ENCODE measurements at places on chromosomes 1 and 21.

GRCh38 chr1:214540324-214540723 lies 11.1 kb downstream of the PTPN14 start:
- DNase-seq, result no peak

DNA sequence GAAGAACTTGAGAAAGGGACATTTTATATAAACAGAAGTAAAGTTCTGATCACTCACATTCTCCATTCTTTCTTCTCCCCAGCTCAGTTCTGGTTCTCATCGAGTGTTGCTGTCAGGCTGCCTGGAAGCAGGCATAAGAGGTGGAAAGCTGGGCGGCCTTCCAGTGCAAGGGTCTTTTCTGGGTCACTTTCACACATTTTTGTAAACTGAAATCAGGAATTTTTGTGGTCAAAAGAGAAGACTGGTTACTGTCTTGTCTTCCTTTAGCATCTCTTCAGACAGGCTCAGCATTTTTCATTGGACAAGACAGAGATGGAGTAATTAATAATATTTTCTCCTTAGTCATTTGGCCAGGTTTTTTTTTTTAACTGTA lies 93.7 kb downstream of the CTH start:
- no peak for DNase-seq

GRCh38 chr1:221327954-221328353 lies 413.9 kb downstream of the DUSP10 start:
- DNase-seq, result no peak

DNA sequence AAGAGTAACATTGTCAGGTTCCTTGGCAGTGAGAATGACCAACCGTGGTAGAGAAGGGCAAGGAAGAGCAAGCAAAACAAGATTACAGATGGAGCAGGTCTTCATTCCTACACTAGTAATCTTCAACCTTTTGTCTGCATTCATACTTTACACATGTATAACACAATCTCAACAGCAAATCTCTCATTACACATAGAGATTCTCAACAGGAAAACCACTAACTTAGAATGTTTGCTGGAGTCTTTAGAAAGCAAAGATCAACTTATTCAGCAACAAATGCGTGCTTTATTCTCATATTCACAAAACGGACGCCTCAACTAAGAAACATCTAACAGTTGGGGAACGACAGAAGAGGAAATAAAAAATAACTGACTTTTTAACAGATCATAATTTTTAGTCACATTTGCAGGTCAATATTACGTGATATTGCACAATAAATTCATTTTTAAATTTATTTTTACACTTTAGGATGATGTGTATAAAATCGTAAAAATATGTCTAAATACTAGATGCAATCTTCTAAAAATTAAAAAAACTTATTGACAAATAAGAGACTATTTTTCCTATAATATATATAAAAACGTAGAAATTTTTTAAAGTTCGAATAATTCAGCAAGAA lies 82.9 kb downstream of the ARID4B start:
- DNase-seq, result no peak

DNA sequence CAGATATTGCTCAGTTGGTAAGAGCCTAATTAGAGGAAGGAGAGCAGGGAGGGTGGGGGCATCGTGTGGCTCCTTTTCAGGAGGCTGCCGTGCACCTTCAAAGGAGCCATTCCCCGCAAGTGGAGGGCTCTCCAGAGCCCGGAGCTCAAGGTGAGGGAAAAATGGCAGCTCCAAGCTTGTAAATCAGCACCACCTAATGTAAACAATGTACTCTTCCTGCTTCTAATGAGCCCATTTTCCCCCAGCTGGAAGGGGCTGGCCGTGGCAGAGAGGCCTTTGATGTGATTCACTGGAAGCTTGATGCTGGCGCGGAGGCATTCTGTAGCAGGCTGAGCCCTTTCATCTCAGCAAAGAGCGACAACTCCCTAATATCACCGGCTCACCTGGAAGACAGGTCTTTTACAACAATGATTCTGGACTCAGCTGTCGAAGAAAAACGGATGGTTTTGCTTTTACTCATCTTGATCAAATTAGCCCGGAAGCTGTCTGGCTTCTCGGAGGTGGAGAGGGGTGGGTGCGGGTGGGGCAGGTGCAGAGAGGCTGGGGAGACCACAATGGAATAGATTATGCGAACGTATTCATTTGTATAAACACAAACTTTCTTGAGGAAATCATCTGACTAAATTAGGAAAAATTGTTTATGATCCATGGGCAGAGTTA lies 112.5 kb downstream of the RRAGC start:
- DNase-seq, result no peak

- DNase-seq, result no peak
Observed at GRCh38 chr1:55053265-55053954, 14.1 kb downstream of the PCSK9 start.

DNA sequence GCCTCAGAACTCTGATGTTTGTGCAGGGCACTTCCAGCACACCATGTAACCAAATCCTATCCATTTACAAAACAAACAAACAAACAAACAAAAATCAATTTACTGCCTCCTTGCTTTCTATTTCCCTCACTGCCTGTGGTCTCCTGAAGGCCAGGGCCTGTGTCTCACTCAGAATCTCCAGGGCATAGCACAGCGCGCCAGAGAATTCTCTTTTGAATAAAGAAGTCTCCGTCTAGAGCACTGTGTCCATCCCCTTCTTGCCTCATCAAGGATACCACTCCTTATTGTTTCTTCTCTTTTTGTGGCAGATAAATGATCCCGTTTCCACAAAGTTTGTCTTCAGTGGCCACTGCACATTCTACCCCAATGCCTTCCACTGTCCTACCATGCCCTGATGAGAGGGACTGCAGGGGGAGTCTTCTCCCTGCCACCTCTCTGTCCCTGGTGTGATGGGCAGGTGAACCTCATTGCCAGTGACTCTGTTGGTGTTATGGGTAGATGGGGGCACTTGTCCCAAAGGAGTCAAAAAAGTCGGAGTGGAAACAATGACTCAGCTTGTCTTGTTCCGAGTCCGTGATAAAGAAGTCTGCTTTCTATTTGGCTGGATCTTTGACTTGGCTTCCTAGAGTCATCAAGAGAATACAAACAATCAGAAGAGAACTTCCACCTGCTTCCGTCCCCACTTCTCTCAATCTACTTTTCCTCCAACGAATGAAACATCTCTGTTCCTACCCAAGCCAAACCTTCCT lies 30.0 kb downstream of the XCL2 start:
- no peak for DNase-seq

DNA sequence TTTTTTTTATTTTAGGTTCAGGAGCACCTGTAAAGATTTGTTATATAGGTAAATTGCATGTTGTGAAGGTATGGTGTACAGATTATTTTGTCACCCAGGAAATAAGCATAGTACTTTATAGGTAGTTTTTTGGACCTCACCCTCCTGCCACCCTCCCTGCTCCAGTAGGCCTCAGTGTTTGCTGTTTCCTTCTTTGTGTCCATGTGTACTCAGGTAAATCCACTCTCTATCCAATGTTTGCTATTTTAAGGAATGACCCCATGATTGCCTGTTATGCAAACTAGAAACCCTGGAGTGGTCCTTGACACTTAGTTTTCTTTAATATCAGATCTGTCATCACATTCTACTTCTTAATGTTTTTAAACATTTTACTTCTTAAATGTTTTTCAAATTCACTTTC lies 33.9 kb downstream of the LHX9 start:
- DNase-seq, result no peak

DNA sequence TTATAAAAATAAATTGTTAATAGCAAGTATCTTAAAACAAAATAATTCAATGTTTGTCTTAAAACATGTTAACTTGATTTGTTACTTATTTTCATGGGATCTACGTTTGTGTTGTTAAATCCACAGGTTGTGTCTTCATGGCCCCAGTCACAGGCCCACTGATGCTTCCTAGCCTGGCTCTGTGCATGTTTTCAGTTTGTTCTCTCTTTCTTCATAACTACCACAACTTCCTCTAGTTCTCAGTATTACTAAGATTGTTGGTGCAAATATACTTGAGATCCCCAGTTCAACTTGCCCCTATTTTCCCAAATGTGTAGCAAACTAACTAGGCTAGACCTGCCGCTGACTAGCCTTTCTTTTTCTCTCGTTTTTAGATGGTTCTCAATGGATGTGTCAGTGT lies 250.5 kb downstream of the NRIP1 start:
- no peak for DNase-seq
